Naive thymus-derived CD8-positive, alpha-beta T cell (primary cell): ENCODE measurements at places on chromosomes 2 and 18. TPM values are rescaled to one million over a fixed set of nuclear protein-coding genes. Genes with fewer than 3 reads are reported as not detected.

GRCh38 chr18:3454365-3455089, 4.6 kb downstream of the TGIF1 start:
- peak overlapping the region; percentile 92 for H3K27ac ChIP-seq
- no peaks in the 10 kb centered on the region for H3K27me3 ChIP-seq
- DNase-seq = peak; percentile 39
- peaks cover 51% of the 10 kb centered on the region for H3K4me1 ChIP-seq
- peak overlapping the region; percentile 86 for H3K4me3 ChIP-seq

DNA sequence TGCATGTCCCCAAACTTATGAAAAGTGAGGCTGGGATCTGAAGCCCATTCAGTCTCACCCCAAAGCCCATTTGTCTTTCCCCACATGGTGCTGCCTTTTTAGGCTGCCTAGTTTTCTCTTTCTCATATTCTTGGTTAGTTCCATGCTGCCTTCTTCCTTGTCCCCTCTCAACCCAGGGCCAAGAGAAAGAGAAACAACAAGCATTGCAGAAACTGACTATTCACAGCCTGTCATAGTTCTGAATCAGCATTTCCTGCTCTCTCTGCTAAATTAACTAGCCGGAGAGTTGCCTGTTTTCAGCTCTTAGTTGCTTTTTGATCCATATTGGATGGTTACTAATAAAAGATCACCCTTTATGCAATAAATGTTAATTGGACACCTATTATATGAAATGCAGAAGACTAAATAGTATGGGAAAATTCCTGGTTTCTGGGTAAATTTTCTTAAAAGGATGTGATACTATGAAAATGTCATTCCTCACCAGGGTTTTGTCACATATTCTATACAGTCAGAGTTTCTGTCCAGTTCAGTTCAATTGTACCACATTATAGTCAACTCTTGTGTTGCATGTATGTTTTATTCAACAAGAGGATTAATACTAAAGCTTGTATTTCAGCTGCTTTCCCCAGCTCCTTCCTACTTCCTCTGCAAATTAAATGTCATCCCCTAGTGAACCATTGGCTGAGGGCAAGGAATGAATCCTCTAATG, 246.5 kb downstream of the GALR1 start:
- no peak overlapping the region for H3K27ac ChIP-seq
- H3K27me3 ChIP-seq = peaks cover 28% of the 10 kb centered on the region
- H3K4me3 ChIP-seq = no peak overlapping the region
- H3K36me3 ChIP-seq = no peaks in the 10 kb centered on the region
- H3K4me1 ChIP-seq = no peaks in the 10 kb centered on the region

DNA sequence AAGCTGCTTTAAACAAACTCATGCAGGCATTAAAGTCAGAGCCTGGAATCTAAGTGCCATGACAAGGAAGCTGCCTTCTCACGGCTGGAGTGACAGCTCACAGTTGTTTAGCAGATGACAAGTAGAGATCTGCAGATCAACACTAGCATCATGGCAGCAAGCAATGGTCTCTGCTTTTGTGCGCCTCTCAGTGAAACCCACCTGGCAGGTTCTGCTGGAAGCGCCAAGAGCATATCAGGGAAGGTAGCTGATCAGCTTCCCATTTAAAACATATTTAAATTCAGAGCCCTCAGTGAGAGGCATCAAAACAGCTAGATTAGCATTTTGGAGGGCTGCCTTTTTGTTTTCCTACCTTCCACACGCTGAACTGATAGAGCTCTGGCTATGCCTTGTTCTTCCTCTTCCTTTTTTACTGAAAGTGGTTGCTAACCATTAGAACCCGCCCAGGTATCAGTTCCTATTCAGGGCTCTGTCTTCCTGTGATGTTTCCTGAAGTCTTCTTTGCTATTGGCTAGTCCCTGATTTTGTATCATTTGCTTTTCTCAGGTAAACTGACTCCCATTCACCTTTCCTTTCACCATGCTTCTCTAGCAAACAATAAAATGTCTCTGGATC, 70.8 kb downstream of the TMEM200C start:
- DNase-seq = no peak
- H3K4me1 ChIP-seq = no peaks in the 10 kb centered on the region
- no peak overlapping the region for H3K4me3 ChIP-seq

DNA sequence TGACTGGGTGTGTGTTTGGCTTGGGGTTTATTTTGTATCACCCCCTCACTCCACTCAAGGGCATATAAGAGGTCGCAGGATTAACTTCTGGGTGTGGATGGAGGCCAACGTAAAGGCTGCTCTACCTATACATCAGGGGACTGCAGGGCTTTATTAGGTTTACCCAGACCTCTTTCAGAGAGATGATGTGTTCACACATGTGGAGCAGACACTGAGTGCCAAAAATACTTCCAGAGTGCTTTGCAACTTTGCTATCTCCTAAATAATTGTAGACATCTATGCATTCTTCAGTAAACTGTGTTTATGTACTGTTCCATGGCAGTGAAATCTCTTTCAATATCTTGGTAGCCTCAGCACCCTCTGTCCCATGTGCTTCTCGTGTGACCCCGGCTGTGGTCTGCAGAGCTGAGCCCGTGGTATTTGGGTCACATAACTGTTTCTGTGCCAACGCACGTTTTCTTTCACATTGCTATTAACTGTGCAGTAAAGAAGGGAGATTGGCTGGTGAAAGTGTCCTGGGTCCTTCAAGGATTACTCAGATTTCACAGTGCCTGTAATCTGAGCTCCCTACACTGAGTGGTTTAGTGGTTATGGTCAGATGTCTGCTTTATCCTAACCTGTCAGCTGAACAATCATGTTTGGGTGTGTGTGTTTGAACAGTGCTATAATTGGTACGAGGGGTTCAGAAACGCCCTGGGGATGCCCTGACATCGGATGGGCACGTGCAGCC, 208.1 kb downstream of the VAPA start:
- H3K36me3 ChIP-seq = no peaks in the 10 kb centered on the region
- H3K4me3 ChIP-seq = no peak overlapping the region
- H3K27me3 ChIP-seq = peaks cover under 1% of the 10 kb centered on the region
- H3K27ac ChIP-seq = no peak overlapping the region

- peaks cover 35% of the 10 kb centered on the region for H3K4me1 ChIP-seq
- no peaks in the 10 kb centered on the region for H3K27me3 ChIP-seq
- DNase-seq = no peak
- no peaks in the 10 kb centered on the region for H3K36me3 ChIP-seq
- H3K27ac ChIP-seq = no peak overlapping the region
These were observed 35.1 kb downstream of the RAMP1 start for GRCh38 chr2:237894396-237894979.

The AGXT gene
- not detected for total RNA-seq

The GCG gene
- total RNA-seq = not detected

The STAT4 gene
- 137 TPM for total RNA-seq

The GREB1L gene
- total RNA-seq = not detected

The CYS1 gene
- not detected for total RNA-seq

GRCh38 chr2:196959734-196960338, 33.3 kb upstream of the PGAP1 start:
- H3K27me3 ChIP-seq = no peaks in the 10 kb centered on the region
- DNase-seq = no peak
- peaks cover 13% of the 10 kb centered on the region for H3K36me3 ChIP-seq
- no peak overlapping the region for H3K27ac ChIP-seq
- H3K4me1 ChIP-seq = peaks cover 20% of the 10 kb centered on the region
- H3K4me3 ChIP-seq = no peak overlapping the region

DNA sequence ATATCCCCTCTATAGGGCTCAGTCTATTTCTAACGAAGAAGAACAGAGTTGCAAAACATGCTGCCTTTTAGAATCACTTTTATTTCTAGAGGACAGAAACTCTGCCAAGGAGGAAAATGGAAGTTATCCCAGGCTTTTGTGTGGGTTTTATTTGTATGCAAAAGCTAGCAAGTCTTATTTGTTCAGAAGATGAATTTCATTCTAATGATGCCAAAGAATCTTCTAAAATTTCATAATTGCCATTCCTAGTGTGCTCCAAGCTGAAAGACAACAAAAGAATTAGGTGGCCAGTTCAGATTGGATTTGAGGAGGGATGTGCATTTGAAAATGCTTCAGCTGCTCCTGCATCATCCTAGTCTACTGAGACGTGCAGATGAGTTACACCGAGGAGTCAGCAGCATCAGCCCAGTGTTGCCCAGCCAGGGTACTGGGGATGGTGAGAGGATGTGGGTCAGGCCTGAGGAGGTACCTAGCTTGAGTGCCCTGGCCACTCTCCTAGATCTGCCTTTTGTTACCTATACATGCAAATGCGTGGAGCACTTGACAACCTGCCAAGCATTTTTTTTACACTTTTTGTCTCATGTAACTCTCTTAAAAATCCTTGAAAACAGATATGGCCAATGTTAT, 80.1 kb downstream of the KCNS3 start:
- H3K27ac ChIP-seq = no peak overlapping the region
- DNase-seq = no peak
- no peaks in the 10 kb centered on the region for H3K27me3 ChIP-seq
- no peak overlapping the region for H3K4me3 ChIP-seq
- H3K36me3 ChIP-seq = no peaks in the 10 kb centered on the region

DNA sequence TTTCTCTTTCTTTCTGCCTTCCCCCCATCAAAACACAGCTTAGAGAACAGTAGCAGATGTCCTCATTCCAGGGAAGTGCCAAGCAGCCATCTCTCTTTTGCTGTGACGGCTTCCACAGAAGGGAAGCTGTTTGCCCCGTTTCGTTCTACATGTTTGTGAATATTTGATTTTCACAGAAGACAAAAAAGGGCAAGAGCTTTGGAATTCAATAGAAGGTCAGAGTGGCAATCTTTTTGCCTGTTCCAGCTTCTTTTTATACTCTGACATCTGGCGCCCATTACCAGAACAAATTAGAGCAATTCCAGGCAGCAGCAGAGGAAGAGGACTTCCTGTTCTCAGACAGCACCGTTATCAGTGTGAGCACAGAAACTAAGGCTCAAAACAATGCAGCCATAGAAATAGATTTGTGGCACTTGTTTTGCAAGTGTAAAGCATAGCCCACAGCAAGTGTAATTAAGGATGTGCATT, 79.0 kb upstream of the CDH19 start:
- no peaks in the 10 kb centered on the region for H3K4me1 ChIP-seq
- no peak overlapping the region for H3K4me3 ChIP-seq
- H3K27ac ChIP-seq = no peak overlapping the region
- no peak for DNase-seq
- H3K36me3 ChIP-seq = no peaks in the 10 kb centered on the region
- H3K27me3 ChIP-seq = no peaks in the 10 kb centered on the region

DNA sequence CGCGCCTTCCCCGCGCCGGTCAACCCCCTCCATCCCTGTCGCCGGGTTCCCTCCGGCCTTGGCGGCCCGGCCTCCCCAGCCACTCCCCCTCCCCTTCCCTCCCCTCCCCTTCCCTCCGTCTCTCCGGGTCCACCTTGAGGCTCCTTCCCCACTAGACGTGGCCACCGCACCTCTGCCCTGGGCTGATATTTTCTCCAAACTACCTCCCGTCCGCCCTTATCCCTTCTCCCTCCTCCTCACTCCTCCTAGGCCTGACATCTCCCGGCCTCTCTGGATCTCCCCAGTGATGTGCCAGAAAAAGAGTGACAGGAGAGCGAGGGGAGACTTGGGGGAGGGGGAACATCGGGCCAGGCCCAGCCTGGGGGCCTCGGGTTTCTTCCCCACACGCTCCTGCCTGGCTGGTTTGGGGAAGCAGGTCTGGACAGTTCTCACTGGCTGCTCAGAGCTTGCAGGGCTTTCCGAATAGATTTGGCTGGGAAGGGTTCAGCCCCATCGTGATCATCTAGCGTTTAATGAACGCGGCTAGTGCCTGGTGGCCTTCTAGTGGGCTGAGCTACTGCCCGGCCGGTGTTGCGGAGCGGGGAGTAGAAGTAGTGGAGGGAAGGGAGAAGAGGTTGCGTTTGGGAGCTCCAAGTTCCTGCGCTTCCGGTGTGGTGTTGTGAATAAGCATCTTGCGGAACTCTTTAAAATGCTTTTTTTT, 641 bp downstream of the MAPRE3 start:
- H3K36me3 ChIP-seq = no peaks in the 10 kb centered on the region
- DNase-seq = peak; percentile 63
- peak overlapping the region; percentile 87 for H3K27ac ChIP-seq
- H3K4me3 ChIP-seq = peak overlapping the region; percentile 80
- peaks cover 10% of the 10 kb centered on the region for H3K27me3 ChIP-seq

GRCh38 chr2:170267071-170267470, 89.1 kb downstream of the MYO3B start:
- H3K4me1 ChIP-seq = no peaks in the 10 kb centered on the region
- no peak overlapping the region for H3K27ac ChIP-seq
- H3K27me3 ChIP-seq = peaks cover 1% of the 10 kb centered on the region
- DNase-seq = no peak
- no peak overlapping the region for H3K4me3 ChIP-seq

The SCYGR6 gene
- not detected for total RNA-seq

DNA sequence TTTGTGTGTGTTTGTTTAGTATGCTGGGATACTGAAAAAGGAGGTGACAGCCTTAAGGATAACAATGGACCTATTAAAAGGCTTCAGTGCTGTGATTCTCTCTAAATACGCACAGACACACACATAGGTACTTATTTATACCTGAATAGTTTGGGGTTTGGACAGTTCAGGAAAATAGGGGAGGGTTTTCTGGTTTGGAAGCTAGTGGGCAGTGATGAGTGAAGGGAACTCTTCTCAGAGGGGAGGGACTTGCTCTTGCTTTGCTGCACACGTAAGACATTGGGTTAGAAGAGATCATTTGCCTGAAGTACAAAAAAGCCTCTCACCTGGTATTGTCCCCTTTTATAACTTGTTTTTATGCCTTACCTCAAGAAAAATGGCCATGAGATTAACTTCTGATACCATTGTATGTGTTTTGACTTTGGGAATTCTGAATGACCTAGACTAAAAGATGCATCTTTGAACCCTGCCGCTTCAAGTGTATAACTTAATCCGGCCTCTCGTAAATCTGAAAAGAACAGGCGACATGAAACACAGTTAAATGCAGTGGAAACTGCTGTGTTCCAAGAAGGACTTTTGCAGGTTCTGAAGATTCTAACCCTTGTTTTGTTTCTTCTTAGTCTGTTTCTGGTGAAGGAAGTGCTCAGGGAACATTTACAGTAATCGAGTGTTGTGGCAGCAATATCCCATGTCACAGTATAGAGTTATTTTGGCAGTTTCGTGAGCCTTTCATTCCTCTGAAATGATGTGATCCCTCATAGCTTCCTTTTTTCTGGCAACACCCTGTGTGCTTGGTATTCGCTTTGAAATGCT, 2.5 kb downstream of the CRIM1 start:
- peaks cover 38% of the 10 kb centered on the region for H3K27me3 ChIP-seq
- H3K27ac ChIP-seq = no peak overlapping the region
- peaks cover 21% of the 10 kb centered on the region for H3K4me1 ChIP-seq
- no peak for DNase-seq
- H3K36me3 ChIP-seq = no peaks in the 10 kb centered on the region

GRCh38 chr18:26544451-26544850, 3.9 kb downstream of the KCTD1 start:
- H3K27ac ChIP-seq = no peak overlapping the region
- H3K27me3 ChIP-seq = no peaks in the 10 kb centered on the region
- peaks cover 40% of the 10 kb centered on the region for H3K4me1 ChIP-seq
- H3K36me3 ChIP-seq = no peaks in the 10 kb centered on the region

- H3K4me3 ChIP-seq = no peak overlapping the region
- H3K27ac ChIP-seq = no peak overlapping the region
- H3K27me3 ChIP-seq = no peaks in the 10 kb centered on the region
- no peaks in the 10 kb centered on the region for H3K36me3 ChIP-seq
These were observed 250.6 kb upstream of the KCNJ3 start for GRCh38 chr2:154447727-154448418.

- H3K4me1 ChIP-seq = no peaks in the 10 kb centered on the region
- DNase-seq = no peak
- no peak within 1 kb of the TSS for H3K27ac ChIP-seq
- no peaks in the 10 kb centered on the region for H3K36me3 ChIP-seq
These were observed at the start of gene SERPINB10 for GRCh38 chr18:63907664-63908063. Gene SERPINB10 (plus strand): TSS chr18:63907958. CDS start chr18:63915511, 7,553 bp downstream.

- H3K36me3 ChIP-seq = no peaks in the 10 kb centered on the region
- H3K27me3 ChIP-seq = peaks cover 16% of the 10 kb centered on the region
- no peak overlapping the region for H3K27ac ChIP-seq
- H3K4me1 ChIP-seq = no peaks in the 10 kb centered on the region
These were observed 237.3 kb downstream of the GALR1 start for GRCh38 chr18:77486985-77487384.
